Ascending aorta (tissue), 2 donors: ENCODE measurements at places on chromosomes 1 and 21. TPM values are rescaled to one million over a fixed set of nuclear protein-coding genes. Genes with fewer than 3 reads are reported as not detected.
A peak's percentile ranks its signal among the peaks of the same experiment; 100 is the strongest.

Gene LMX1A
- total RNA-seq = 1.7 TPM

Gene ATP1B1
- 3.5 TPM for total RNA-seq

Gene S100A1
- total RNA-seq = not detected

Gene PLEKHG5
- 11.4 TPM for total RNA-seq

Gene INSRR
- 2.9 TPM for total RNA-seq

Gene RNF207
- 81.1 TPM for total RNA-seq

Gene CLDN19
- total RNA-seq = not detected

Gene ZMYND12
- not detected for total RNA-seq

Gene SMAP2
- 33.5 TPM for total RNA-seq

Gene KRTAP19-1
- total RNA-seq = not detected

Gene TNFRSF14
- total RNA-seq = 141 TPM

- DNase-seq = peak; percentile 69
These were observed 529 bp downstream of the MPZL1 start for GRCh38 chr1:167722152-167722869.

GRCh38 chr1:45380125-45380524, 39.9 kb upstream of the MUTYH start:
- no peak for DNase-seq

- DNase-seq = no peak
These were observed 9.0 kb upstream of the TBX19 start for GRCh38 chr1:168271636-168272035.

DNA sequence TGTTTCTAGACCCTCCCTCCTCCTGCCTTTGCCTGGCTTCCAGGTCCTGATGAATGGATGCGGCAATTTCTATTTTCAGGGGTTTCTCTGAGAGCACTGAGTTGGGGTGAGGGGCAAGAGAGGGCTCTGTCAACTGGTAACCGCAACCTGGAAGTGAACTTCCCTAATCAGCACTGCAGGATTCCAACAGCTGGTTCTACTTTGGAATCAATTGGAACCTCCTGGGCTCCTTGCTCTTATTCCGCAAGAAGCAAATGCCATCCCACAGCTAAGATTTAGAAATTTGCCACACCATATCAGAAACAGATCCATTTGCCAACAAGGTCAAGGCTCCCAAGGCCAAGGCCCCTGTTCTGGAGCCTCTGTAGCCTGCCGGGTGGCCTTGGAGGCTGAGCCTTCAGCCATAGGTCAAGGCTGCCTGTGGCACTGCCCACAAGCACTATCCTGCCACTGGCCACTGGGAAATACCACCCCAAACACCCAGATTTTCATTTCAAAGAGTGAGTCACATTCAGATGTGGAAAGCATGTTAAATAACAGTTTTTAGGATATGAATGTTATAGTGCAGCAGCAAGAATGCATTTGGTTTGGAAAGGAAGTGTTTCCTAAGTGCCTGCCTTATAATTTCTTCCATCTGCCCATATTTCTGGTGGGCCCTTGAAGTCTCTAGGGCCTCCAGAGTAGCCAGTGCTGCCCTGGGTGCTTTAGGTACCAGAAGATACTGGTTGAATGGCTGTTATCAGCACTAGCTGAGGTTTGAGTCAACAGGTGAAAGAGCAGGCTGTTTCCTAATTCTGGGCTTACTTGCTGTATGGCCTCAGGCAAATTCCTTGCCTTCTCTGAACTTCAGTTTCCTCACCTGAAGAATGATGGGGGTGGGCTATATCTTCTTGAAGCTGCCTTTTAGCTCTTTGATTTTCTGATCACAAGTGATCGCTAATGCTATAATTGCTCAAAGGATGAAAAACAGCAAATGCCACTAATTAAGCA, 56.3 kb upstream of the JUN start:
- DNase-seq = no peak

GRCh38 chr1:8745749-8746390, 71.6 kb downstream of the RERE start:
- no peak for DNase-seq

GRCh38 chr1:151146072-151146411, 389 bp downstream of the SEMA6C start:
- no peak for DNase-seq

- DNase-seq = no peak
These were observed 5.0 kb downstream of the STX12 start for GRCh38 chr1:27778056-27778455.

DNA sequence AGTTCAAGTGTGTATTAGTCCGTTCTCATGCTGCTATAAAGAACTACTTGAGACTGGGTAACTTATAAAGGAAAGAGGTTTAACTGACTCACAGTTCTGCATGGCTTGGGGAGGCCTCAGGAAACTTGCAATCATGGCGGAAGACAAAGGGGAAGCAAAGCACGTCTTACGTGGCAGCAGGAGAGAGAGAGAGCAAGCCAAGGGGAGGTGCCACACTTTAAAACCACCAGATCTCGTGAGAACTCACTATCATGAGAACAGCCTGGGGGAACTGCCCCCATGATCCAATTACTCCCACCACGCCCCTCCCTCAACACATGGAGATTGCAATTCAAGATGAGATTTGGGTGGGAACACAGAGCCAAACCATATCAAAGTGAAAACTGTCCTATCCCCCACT, 4.1 kb upstream of the MIS18A start:
- no peak for DNase-seq

DNA sequence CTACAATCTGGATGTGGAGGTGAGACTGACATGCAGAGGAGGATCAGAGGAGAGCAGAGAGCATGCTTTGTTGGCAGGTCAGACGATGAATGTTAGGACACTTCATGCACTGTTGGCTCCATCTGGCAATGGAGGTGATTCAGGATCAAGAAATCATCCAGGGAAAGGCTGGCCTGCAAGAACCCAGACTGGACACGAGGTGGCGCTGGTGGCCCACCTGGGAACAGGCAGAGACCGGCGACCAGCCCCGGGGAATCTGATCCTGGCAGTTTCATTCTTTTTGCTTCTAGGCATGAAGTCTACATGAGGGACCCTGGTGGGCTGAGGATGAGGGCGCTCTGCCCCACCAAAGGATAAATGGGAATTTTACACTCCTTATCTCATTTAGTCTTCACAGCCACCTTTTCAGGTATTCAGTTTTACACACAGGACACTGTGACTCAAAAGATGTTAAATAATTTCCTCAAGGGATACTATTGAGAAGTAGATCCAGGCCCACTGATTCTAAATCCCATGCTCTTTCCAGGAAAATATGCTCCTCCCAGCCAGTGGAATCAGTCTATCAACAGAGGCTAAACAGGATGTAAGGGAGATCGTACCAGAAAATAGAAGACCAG, 26.2 kb upstream of the SCMH1 start:
- DNase-seq = no peak

GRCh38 chr1:152143150-152143887, 15.7 kb downstream of the RPTN start:
- no peak for DNase-seq

DNA sequence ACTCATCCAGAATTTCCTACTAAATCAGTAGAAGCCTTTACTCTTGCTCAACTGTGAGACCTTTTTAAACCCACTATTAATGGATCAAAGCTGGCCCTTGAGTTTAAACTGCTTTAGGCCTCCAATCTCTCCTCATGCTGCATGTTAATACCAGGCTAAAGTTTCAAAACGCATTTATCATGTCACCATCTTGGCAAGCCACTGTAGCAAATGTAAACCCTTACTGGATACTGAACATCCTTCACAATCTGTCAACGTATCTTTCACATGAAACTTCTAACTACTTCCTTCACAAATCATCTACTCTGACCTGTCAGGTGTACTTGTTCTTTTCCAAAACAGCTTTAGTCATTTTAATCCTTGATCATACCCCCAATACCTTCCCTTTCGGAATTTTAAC, 3.0 kb downstream of the PAXBP1 start:
- no peak for DNase-seq
